ENCODE measurements at places on chromosomes 1 and 21.

DNA sequence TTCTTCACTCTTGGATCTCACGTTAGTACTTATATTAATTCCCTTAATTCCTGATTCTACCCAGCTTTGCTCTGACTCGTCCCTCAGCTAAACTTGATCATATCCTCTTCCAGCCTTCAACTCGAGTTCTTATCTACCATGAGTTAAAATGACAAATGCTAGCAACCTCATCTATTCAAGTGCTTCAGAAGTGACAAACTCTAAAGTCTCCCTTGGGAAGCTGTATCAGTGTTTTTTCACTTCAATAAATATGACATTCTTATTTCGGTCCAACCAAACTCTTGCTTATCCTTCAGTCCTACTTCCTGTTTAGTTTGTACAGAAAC, 75.3 kb downstream of the FOXJ3 start:
- no peaks in the 10 kb centered on the region for H3K27me3 ChIP-seq
- no peak for DNase-seq
- H3K4me1 ChIP-seq: no peaks in the 10 kb centered on the region
- no peak overlapping the region for H3K4me3 ChIP-seq
- no peak overlapping the region for H3K27ac ChIP-seq

DNA sequence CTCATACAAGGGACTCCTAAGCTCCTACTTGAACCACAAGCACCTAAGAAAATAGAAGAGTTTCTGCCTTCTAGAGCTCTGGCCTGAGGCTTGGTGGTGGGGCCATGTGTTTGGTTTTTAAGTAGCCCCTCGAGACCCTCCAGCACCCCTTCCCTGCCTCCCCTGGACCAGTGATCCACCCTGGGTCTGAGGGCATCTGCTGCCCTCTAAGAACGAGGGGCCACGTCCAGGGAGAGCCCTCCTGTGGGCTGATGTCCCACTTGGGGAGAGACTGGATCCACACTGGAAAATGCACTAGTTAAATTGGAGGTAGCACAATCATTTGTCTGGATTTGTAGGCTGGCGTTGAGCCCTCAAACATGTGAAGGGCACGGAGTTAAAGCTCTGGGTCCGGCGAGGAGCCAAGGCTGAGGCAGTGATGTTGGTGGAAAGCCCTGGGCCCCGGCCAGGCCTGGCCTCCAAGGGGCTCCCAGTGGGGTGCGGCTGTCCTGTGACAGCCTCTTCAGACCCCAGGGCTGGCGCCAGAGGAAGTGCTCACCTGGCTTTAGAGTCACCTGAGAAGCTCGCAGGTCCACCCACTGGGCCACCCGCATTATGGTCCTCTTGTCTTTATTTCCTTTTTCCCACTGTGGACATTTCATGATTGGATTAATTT, 65.2 kb downstream of the SLC37A1 start:
- no peaks in the 10 kb centered on the region for H3K4me1 ChIP-seq
- H3K27me3 ChIP-seq: no peaks in the 10 kb centered on the region
- DNase-seq: no peak

- H3K36me3 ChIP-seq: peaks cover 8% of the 10 kb centered on the region
- peaks cover 13% of the 10 kb centered on the region for H3K4me1 ChIP-seq
- no peak for DNase-seq
- no peaks in the 10 kb centered on the region for H3K27me3 ChIP-seq
- no peak overlapping the region for H3K4me3 ChIP-seq
These were observed 16.0 kb downstream of the ADSS2 start for GRCh38 chr1:244435562-244436205.

- no peaks in the 10 kb centered on the region for H3K4me1 ChIP-seq
- no peaks in the 10 kb centered on the region for H3K27me3 ChIP-seq
- DNase-seq: no peak
- H3K27ac ChIP-seq: no peak overlapping the region
- no peak overlapping the region for H3K4me3 ChIP-seq
These were observed 115.0 kb downstream of the ACBD6 start for GRCh38 chr1:180387413-180387812.

GRCh38 chr21:45254460-45254930, 33.2 kb downstream of the POFUT2 start:
- no peaks in the 10 kb centered on the region for H3K27me3 ChIP-seq
- no peak for DNase-seq
- H3K4me3 ChIP-seq: no peak overlapping the region
- H3K27ac ChIP-seq: no peak overlapping the region

DNA sequence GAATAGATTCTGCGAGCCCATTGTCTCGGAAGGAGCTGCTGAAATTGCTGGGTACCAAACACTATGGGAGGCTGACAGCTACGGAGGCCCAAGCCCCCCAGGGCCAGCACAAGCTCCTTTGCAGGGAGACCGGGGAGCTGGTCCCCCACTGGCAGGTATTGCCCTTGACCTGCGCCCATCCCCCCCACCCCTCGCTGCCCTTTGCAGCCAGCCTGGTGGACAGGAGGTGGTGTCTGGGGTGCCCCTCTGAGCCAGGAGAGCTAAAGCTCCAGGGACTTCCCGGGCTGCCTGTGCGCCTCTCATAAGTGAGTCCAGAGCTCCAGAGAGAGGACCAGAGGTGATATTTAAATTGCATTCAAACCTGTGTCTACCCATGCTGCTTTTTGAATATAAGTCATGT, 5.4 kb downstream of the SERTAD4 start:
- no peak overlapping the region for H3K27ac ChIP-seq
- peaks cover 48% of the 10 kb centered on the region for H3K27me3 ChIP-seq
- peaks cover 41% of the 10 kb centered on the region for H3K4me1 ChIP-seq
- no peak for DNase-seq

GRCh38 chr1:14106126-14106525, 406.1 kb downstream of the PRDM2 start:
- no peaks in the 10 kb centered on the region for H3K36me3 ChIP-seq
- H3K27me3 ChIP-seq: no peaks in the 10 kb centered on the region
- no peak for DNase-seq
- no peak overlapping the region for H3K4me3 ChIP-seq
- H3K4me1 ChIP-seq: no peaks in the 10 kb centered on the region

GRCh38 chr1:82560566-82560965, 759.8 kb downstream of the ADGRL2 start:
- no peak overlapping the region for H3K27ac ChIP-seq
- H3K27me3 ChIP-seq: no peaks in the 10 kb centered on the region
- H3K36me3 ChIP-seq: no peaks in the 10 kb centered on the region

Data from GM23338 (cell line).